Neural progenitor cell (in vitro differentiated cells): ENCODE measurements at places on chromosomes 7 and 10.

- H3K4me1 ChIP-seq = no peaks in the 10 kb centered on the region
- no peaks in the 10 kb centered on the region for H3K27me3 ChIP-seq
- no peak for DNase-seq
- no peak overlapping the region for H3K4me3 ChIP-seq
- H3K36me3 ChIP-seq = no peaks in the 10 kb centered on the region
These were observed 7.3 kb downstream of the IL2RA start for GRCh38 chr10:6054884-6055283.

DNA sequence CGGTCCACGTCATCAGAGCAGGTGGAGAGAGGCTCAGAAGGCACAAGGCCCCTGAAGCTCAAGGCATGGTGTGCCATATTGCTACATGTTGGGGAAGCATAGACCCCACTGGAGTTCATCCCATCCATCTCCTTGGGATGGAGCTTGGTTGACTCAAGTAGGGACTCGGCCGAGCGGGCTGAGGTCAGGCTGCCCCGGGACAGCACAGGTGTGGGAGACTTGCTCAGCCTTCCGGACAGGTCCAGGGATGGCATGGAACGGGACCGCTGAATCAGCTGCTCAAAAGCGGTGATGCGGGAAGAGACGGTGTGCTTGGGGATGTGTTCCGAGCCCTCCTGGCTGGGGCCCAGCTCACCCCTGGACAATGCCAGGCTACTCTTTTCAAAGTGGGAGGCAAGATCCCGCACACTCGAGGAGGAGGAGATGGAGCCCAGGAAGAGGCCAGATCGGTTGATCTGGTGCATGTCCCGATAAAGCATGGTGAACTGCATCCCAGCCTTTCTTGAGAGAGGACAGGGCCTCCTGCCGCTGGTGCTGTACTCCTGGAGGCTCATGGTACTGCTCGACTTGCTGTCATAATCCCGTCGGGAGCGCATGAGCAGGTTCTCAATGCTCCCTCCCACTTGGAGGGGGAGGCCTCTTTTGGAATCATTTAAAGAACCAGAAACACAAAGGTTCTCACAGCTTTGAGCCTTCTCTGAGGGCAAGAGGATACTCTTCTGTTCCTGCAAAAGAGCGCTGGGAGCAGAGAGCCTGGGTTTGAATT, 65.6 kb upstream of the PDLIM1 start:
- DNase-seq = no peak
- no peaks in the 10 kb centered on the region for H3K36me3 ChIP-seq
- peaks cover 7% of the 10 kb centered on the region for H3K4me1 ChIP-seq
- no peak overlapping the region for H3K4me3 ChIP-seq
- no peaks in the 10 kb centered on the region for H3K27me3 ChIP-seq

- peak overlapping the region; percentile 57 for H3K27ac ChIP-seq
- H3K4me3 ChIP-seq = no peak overlapping the region
- no peaks in the 10 kb centered on the region for H3K4me1 ChIP-seq
- DNase-seq = no peak
- H3K36me3 ChIP-seq = peaks cover 53% of the 10 kb centered on the region
- no peaks in the 10 kb centered on the region for H3K27me3 ChIP-seq
These were observed 55.0 kb downstream of the TRIM24 start for GRCh38 chr7:138515001-138515528.

DNA sequence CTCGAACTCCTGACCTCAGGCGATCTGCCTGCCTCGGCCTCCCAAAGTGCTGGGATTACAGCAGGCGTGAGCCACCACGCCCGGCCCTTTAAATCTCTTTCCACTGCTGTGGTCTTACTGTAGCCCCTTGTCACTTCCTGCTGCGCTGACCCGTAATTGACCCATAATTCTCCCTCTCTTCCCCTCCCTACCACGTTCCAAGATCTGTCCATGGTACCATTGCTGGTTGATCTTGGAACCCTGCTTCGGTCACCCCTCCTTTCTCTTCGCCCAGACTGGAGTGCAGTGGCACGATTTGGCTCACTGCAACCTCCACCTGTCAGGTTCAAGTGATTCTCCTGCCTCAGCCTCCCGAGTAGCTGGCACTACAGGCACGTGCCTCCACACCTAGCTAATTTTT, 6.5 kb downstream of the POR start:
- no peak overlapping the region for H3K27ac ChIP-seq
- DNase-seq = no peak
- H3K4me3 ChIP-seq = no peak overlapping the region
- peaks cover 6% of the 10 kb centered on the region for H3K4me1 ChIP-seq

DNA sequence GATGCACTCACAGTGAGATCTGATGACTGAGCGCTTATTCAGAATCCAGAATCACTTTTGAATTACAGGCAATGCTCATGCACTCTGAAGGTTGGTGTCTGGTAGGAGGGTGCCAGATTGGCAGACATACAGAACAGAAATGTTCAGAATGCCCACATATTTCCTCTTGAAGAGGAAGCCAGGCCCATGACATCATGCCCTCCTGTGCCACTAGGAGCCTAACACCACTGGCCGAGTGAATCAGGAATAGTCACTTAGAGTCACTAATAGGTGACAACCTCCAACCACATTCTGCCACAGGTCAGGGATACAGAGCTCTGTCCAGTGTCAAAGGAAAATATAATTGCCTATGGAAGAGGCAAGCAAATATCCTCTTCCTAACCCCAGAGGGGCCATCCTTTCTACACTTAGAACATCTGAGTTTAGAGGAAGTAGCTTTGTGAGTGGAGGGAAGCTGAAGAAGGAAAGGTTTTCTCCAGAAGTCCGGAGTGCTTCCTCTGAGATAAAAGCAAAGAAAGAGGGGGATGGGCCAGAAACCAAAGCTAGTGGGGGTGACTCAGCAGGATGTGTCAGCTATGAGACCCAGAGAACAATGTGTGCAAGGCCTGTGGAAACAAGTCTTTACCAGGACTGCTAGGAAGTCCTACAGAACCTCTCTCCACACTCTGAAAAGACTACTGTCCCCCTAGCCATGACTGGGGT, 838.8 kb downstream of the GRID1 start:
- H3K36me3 ChIP-seq = no peaks in the 10 kb centered on the region
- peaks cover 11% of the 10 kb centered on the region for H3K4me1 ChIP-seq
- H3K27ac ChIP-seq = no peak overlapping the region
- no peaks in the 10 kb centered on the region for H3K27me3 ChIP-seq
- no peak for DNase-seq

GRCh38 chr7:134813663-134814396, 34.4 kb downstream of the CALD1 start:
- no peaks in the 10 kb centered on the region for H3K4me1 ChIP-seq
- no peak for DNase-seq
- H3K36me3 ChIP-seq = no peaks in the 10 kb centered on the region
- no peak overlapping the region for H3K27ac ChIP-seq
- no peak overlapping the region for H3K4me3 ChIP-seq

- H3K36me3 ChIP-seq = no peaks in the 10 kb centered on the region
- peaks cover 8% of the 10 kb centered on the region for H3K4me1 ChIP-seq
- H3K27ac ChIP-seq = no peak overlapping the region
- H3K4me3 ChIP-seq = peak overlapping the region; percentile 67
- H3K27me3 ChIP-seq = no peaks in the 10 kb centered on the region
These were observed 554 bp downstream of the CSGALNACT2 start for GRCh38 chr10:43138757-43139241.

- no peak for DNase-seq
- H3K36me3 ChIP-seq = no peaks in the 10 kb centered on the region
- no peaks in the 10 kb centered on the region for H3K4me1 ChIP-seq
- no peak overlapping the region for H3K27ac ChIP-seq
- H3K27me3 ChIP-seq = no peaks in the 10 kb centered on the region
These were observed 184.5 kb upstream of the INHBA start for GRCh38 chr7:41887416-41887815.

DNA sequence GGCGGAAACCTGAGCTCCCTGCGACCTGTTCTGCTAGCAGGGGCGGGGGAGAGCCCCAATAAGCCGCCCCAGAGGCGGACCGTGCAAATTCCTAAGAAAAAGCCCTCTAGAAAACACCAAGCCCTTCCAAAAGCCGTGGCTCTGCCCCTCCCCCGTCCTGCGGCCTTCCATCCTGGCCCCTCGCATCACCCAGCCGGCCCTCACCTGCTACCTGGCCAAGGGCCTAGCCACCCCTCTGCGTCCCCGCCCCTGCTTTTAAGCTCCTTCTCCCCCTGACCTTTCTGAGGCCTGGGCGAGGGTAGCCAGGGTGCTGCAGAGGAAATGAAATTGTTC, 24.9 kb downstream of the SKIDA1 start:
- peak overlapping the region; percentile 94 for H3K27ac ChIP-seq
- peak overlapping the region; percentile 67 for H3K4me3 ChIP-seq
- DNase-seq = peak; percentile 91
- peaks cover 69% of the 10 kb centered on the region for H3K4me1 ChIP-seq

GRCh38 chr7:116231949-116232348, 21.6 kb downstream of the TES start:
- no peak overlapping the region for H3K27ac ChIP-seq
- no peaks in the 10 kb centered on the region for H3K36me3 ChIP-seq

DNA sequence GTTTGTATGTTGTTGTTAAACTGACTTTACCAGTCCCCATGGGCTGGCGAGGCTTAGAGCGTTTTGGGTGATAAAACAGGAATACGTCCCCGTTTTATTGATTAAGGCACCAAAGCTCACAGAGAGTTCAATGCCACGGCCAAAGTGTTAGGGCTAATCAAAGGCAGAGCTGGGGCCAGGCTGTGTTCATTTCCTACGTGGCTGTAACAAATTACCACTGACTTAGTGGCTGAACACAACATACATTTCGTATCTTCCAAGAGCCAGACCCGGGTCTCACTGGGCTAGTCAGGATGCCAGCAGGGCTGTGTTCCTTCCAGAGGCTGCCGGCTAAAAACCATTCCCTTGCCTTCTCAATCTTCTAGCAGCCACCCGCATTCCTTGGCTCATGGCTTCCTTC, 94.4 kb upstream of the HABP2 start:
- H3K4me1 ChIP-seq = peaks cover 18% of the 10 kb centered on the region
- H3K27me3 ChIP-seq = no peaks in the 10 kb centered on the region
- no peak overlapping the region for H3K27ac ChIP-seq
- no peaks in the 10 kb centered on the region for H3K36me3 ChIP-seq
- H3K4me3 ChIP-seq = no peak overlapping the region

DNA sequence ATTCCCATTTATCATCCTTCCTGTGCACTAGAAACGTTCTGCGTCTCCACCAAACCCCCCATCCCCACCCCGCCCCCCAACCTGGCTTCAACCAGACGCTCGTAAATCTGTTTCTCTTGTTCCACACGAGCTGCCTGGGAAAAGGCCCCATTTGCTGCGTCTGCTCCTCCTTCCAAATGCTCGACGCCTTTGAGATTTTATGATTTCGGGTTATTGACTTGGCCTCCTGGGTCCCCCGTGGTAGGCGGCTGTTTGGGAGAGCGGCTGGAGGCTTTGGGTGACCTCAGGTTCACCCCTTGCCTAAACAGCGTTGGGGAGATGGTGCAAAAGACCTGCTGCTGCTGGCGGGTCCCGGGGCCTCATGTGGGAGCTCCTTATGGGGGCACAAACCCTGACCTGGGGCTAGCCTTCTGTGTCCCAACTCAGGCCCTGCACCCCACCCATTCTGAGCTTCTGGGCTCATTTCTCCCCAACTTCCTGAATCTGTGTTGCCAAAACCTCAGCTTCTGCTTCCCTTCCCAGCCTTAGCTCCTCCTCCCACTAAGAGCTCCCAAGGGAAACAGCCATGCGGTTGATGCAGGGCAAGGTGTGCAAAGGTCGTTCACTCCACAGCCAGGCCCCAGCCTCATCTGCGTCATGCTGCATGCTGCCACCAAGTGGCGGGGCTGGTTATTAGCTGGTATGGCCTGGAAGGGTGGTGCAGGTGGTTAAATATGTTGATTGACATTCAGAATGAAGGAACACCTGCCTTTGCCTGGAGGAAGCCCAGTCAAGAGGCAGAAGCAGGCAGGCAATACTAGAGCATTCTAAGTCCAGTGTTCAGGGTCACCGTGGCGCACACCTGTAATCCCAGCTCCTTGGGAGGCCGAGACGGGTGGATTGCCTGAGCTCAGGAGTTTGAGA, 49.1 kb upstream of the ELN start:
- peaks cover 3% of the 10 kb centered on the region for H3K4me1 ChIP-seq
- no peaks in the 10 kb centered on the region for H3K36me3 ChIP-seq
- no peaks in the 10 kb centered on the region for H3K27me3 ChIP-seq
- H3K27ac ChIP-seq = no peak overlapping the region
- DNase-seq = peak; percentile 49

DNA sequence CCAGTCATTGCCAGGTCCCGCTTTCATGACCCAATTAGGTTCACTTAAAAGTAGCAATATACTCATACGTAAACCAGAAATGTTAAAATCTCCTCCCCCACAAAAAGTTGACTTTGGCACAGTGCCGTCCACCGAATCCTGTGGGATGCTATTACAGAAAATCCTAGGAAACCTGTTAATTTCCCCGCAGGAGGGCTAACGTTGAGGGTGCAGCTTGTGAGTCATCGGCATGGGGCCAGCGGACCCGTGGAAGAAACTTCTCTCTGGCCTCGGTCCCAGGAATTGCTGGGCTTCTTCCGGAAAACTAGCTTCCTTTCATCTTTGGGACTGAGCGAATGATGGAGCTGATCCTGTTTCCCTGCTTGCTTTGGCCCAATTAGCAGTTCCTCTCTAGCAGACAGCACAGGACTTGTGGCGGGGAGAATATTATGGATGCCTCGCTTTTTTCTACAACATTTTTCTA, 13.5 kb downstream of the CRYGN start:
- no peak for DNase-seq
- H3K27ac ChIP-seq = no peak overlapping the region
- peaks cover 30% of the 10 kb centered on the region for H3K4me1 ChIP-seq
- no peaks in the 10 kb centered on the region for H3K27me3 ChIP-seq
- no peaks in the 10 kb centered on the region for H3K36me3 ChIP-seq
- no peak overlapping the region for H3K4me3 ChIP-seq

DNA sequence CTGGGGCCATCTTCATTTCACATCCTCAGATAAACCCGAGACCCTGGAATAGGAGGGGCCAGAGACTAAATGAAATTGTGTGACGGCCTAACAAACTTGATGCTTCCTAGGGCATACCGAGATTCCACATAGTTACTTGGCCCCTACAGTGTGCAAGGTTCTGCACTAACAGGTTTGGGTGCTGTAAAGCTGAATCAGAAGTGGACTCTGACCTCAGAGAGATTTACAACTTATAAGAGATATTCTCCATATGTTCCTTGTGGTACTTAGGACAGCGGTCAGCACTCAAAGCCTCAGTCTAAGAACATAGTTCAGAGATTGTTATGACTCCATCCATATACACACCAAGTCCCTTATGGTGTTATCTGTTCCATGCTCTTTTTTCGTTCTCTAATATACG, 55.1 kb upstream of the FHIP2A start:
- DNase-seq = no peak
- peaks cover 64% of the 10 kb centered on the region for H3K27me3 ChIP-seq
- no peak overlapping the region for H3K4me3 ChIP-seq
- H3K36me3 ChIP-seq = no peaks in the 10 kb centered on the region
